Activated CD8-positive, alpha-beta memory T cell treated with anti-CD3 and anti-CD28 coated beads for 36 hours (primary cell): ENCODE measurements at places on chromosomes 7 and 10. TPM values are rescaled to one million over a fixed set of nuclear protein-coding genes. Genes with fewer than 3 reads are reported as not detected.

The H2BK1 gene
- total RNA-seq, result not detected

The TMEM248 gene
- 85.2 TPM for total RNA-seq

The DGKB gene
- total RNA-seq, result not detected

The INMT gene
- total RNA-seq, result not detected

The EMX2 gene
- total RNA-seq, result not detected

The IDI2 gene
- total RNA-seq, result not detected

The MYL10 gene
- total RNA-seq, result not detected

The FLNC gene
- 0.02 TPM for total RNA-seq

The LFNG gene
- 24.2 TPM for total RNA-seq

The CNTNAP2 gene
- total RNA-seq, result not detected

The ZNF853 gene
- 3.4 TPM for total RNA-seq

The FAM221A gene
- total RNA-seq, result 7.1 TPM

The IGFBP1 gene
- total RNA-seq, result not detected

The GNG11 gene
- total RNA-seq, result not detected
